ENCODE measurements at places on chromosomes 6 and 20. TPM values are rescaled to one million over a fixed set of nuclear protein-coding genes. Genes with fewer than 3 reads are reported as not detected.

MAPK13 gene
- 3.9 TPM for total RNA-seq

HLA-DPA1 gene
- total RNA-seq = 2.1 TPM

APOBEC2 gene
- not detected for total RNA-seq

SLC22A16 gene
- total RNA-seq = not detected

TSHZ2 gene
- total RNA-seq = 22.1 TPM

BTNL2 gene
- total RNA-seq = not detected

RAET1G gene
- not detected for total RNA-seq

MTHFD1L gene
- total RNA-seq = 18.0 TPM

BIRC7 gene
- total RNA-seq = not detected

TFAP2B gene
- total RNA-seq = 0.46 TPM

POU5F1 gene
- not detected for total RNA-seq

OPRL1 gene
- 33.4 TPM for total RNA-seq

BTN3A1 gene
- total RNA-seq = 14.3 TPM

PRDM13 gene
- total RNA-seq = 0.46 TPM

SAMD3 gene
- 19.4 TPM for total RNA-seq

HSF2 gene
- 75.4 TPM for total RNA-seq

ZBTB46 gene
- 20.3 TPM for total RNA-seq

NKAPL gene
- total RNA-seq = 4.6 TPM

GPX5 gene
- total RNA-seq = not detected

PGC gene
- not detected for total RNA-seq

SLC26A8 gene
- 9.0 TPM for total RNA-seq

SLPI gene
- total RNA-seq = not detected

AKAP12 gene
- total RNA-seq = 120 TPM

KIF13A gene
- 35.5 TPM for total RNA-seq

RFX6 gene
- not detected for total RNA-seq

LYRM4 gene
- 9.9 TPM for total RNA-seq

STMND1 gene
- 0.92 TPM for total RNA-seq

RPRD1B gene
- 36.7 TPM for total RNA-seq

BMP5 gene
- total RNA-seq = 5.5 TPM

BCAS1 gene
- total RNA-seq = 11.8 TPM

ADAM33 gene
- total RNA-seq = 2.5 TPM

CENPQ gene
- 8.1 TPM for total RNA-seq

MRPS18B gene
- total RNA-seq = 84.4 TPM

GPR6 gene
- 12.2 TPM for total RNA-seq

CST4 gene
- total RNA-seq = not detected
